ENCODE measurements at places on chromosomes 6 and 20.

DNA sequence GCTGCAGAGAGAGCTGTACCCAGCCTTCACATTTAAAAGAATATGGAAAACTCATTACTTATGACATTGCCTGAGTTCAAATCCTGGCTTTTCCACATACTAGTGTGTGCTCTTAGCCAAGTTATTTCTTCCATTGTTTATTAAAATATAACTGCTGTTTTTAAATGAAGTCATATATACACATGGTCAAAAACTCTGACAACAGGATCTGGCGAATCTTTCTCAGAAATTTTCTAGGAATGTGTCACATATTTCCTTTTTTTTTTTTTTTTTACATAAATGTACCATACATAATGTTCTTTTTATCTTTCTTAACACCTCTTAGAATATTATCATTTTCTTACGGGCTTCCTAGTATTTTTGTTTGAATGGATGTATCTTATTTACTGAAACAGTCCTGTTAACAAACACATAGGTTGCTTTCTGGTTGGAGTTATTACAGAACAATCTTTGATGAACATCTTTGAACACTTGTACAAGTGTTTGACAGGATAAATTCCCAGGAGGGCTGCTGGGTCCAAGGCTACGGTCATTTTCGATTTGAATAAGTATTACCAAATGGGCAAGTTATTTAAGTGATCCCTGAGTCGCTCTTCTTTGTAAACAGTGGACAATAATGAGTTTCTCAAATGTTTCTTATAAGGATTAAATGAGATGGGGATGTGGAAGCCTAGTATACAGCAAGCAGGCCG is 1.6 kb upstream of the SNX9 start:
- no peak for DNase-seq

GRCh38 chr20:24364482-24364881 is 104.9 kb upstream of the SYNDIG1 start:
- DNase-seq = no peak

DNA sequence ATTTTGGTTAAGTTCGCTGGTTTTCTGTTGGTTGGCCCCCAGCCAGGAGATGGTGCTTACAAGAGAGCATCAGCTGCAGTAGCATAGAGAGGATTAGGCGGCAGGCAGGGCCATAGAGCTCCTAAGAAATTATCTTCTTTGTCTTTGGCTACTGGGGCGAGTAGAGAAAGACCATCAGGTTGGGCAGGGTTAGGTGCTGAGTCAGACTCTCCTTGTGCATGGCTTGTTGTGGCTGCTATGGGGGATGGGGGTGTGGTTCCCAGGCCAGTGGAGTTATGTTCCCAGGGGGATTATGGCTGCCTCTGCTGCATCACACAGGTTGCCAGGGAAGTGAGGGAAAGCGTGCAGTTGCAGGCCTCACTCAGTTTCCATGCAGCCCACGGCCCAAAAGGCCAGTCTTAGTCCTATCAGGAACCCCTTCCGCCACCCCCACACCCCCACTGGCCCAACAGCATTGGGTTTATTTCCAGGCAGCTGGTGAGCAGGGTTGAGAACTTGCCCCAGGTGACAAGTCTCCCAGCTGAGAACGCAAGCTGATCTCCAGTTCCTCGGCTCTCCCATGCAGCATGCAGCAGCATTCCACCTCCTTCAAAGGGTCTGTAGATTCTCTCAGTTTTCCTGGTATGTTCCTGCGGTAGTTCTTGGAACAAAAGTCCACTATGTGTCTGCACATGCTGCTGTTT is 243.7 kb downstream of the UTRN start:
- peak; percentile 91 for DNase-seq

- DNase-seq = no peak
These were observed 211.2 kb upstream of the PMEPA1 start for GRCh38 chr20:57920971-57921370.

- peak; percentile 20 for DNase-seq
These were observed 34.9 kb downstream of the RNF24 start for GRCh38 chr20:3980260-3981131.

- no peak for DNase-seq
These were observed 92.5 kb upstream of the E2F3 start for GRCh38 chr6:20309186-20309585.

DNA sequence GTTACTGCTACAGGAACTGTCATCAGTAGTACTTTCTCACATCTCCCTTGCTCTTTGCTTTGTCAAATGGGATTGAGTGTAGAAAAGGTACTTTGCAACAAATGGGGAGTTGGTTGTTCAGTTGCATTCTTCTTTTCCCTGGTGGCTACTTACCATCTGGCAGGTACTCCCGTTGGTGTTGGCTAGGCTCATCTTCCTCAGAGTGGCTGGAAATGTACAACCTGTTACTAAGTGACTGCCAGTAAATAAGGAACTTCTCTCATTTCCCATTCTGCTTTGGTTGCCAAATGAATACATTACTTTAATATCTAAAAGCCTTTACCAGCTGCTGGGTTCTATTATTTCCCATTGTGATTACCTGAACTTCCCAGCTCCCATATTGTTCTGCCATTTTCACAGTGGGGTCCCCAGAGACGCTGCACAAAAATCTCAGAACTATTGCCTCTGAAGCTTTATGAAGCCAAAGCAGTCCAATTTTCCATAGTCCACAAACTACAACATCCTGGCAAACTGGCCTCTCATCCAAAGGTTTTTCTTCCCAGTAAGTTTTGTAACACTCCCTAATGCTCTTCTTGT is 229.7 kb upstream of the HTR1E start:
- no peak for DNase-seq

GRCh38 chr20:51700809-51701285 is 67.3 kb downstream of the ATP9A start:
- DNase-seq = peak; percentile 65

DNA sequence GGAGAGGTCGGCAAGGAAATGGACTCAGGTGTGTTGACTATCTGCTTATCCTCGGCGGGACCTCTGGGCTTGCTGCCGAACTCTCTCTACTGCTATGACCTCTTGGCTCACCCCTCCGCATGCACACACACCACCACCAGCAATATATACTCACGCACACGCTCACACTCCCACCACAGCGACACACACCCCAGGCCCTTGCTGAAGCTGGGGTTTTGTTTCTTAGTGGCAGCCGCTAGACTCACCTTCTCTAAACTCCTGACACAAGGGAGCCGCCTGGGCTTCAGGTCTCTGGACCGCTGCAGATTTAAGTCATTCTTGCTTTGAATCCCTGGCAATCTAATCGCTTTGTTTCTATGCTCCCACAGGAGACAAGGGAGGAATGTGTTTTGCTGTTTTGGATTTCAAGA is 59.4 kb upstream of the BACH2 start:
- peak; percentile 30 for DNase-seq

DNA sequence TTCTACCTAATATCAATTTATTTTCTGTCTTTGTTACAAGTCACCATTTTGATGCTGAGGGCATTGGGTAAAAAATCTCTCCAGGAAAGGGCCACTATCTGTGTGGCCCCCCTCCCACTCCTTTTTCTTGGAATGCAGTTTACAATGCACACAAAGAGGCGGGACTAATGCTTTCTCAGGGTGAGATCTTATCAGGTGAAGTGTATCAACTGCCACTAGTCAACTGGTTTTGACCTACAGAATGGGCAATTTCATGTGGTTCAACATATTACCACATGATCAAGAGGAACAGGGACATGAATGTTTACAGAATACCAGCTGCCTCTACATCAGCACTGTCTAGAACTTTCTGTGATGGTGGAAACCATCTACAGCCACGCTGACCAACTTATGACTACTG is 3.7 kb downstream of the RRBP1 start:
- peak; percentile 38 for DNase-seq

DNA sequence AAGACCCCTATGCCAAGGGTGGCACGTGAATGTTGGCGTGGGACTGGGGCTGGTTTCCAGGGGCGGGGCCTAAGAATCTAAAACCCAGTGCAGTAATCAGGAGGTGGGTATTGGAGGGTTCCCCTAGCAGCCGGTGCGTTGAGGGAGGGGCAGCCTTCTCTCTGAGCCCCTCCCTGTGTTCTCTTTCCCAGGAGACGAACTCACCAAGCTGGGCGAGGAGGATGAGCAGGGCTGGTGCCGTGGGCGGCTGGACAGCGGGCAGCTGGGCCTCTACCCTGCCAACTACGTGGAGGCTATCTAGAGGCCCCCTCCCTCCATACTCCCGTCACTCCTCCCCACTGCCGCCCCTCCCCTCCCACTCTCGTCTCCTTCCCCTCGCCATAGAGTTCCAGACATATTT is 23.9 kb downstream of the SPDEF start:
- DNase-seq = no peak

- no peak for DNase-seq
These were observed 98.5 kb upstream of the TMEM170B start for GRCh38 chr6:11439017-11439420.

GRCh38 chr20:57922083-57922482 is 212.3 kb upstream of the PMEPA1 start:
- no peak for DNase-seq

GRCh38 chr20:31996996-31997395 is 13.2 kb upstream of the CCM2L start:
- no peak for DNase-seq

- DNase-seq = peak; percentile 82
These were observed 675 bp upstream of the TRERF1 start for GRCh38 chr6:42452171-42453030.

DNA sequence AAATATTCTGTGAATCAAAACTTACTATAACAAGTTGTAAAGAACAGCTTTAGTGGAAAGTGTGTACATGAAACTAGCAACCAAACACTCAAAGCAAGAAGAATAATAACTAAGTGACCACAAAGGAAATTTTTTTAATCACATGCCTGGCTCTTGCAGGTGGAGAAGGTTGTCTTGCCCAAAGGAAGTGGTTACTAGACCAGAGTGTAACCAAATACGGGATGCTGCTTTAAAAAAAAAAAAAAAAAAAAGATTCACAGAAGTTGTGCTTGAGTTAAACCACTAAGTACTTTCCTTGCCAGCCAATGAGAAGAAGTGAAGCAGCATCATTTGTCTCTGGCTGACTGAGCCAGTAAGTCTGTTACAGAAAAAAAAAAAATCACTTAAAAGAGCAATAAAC is 19.1 kb upstream of the HLA-DQB1 start:
- DNase-seq = no peak

GRCh38 chr6:106715922-106716321 is 86.5 kb downstream of the QRSL1 start:
- DNase-seq = peak; percentile 24

DNA sequence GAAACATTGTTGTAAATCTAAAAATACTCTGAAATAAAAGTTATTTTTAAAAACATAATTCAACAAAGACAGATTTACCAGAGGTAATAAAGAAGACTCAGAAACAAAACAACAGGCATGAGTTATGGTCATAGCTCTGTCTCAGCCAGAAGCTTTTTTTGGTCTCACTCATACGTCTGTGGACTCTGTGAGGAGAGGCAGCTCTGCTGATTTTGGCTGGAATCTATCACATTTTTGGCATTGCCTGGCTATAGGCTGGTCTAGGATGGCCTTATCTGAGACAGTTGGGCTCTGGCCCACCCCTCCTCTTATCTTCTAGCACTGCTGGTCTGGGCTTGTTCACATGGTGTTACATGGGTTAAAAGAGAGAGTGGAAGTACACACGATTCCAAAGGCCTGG is 514.0 kb upstream of the BTBD3 start:
- DNase-seq = peak; percentile 54

DNA sequence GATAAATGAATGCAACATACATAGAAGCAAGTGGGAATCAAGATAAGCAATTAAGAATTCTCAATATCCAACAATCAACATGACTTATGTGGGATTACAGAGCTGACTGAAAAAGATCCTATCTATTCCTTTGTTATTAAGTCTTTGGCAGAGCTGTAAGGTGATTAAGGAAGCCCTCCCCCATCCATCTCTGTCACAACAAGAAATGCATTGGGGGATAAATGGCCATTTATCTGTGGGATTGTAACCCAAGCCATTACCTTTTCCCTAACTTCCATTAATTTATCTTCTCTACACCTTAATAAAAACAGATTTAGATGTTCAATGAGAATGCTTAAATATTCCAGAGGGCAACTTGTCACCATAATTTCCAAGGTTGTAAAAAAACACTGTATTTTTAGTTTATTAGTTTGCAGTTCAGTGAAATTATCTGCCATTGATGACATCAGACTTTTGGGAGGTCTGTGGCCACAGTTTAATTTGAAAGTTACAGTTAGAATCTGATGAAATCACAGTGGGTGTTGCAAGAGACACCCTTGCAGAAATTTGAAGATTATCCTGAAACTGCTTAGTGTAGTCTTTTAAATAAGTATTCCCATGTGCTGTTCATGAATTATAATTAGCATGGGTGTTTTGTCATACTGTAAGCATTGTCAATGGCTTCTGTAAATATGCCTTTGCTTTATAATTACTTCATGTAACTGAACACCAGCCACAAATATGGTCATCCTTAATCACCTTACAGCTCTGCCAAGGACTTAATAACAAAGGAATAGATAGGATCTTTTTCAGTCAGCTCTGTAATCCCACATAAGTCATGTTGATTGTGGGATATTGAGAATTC is 49.4 kb upstream of the FYN start:
- DNase-seq = no peak

DNA sequence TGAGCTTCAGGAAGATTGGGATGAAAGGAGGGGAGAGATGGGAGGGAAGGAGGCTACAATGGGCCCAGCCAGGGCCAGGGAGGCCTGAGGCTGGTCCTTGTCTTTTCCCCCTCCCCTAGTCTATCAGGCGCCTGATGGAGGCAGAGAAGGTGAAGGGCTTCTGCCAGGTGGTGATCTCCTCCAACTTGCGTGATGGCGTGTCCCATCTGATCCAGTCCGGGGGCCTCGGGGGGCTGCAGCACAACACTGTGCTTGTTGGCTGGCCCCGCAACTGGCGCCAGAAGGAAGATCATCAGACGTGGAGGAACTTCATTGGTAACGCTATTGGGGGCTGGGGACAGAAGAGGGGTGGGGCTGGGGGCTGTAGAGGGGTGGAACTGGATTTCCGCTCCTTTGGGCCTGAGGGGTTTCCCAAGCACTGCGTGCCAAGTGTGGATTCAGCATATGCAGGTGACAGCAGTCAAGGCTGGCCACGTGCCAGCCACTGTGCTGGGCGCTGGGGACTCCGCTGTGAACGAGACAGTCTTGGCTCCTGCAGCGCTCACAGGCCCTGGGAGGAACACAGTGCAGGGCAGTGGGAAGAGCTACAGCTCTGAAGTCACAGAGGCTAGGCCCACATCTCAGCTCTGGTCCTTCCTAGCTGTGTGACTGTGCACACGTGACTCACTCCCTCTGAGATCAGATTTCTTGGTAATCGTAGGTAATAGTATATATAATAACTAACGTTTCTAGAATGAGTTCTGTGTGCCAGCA is 22.7 kb downstream of the SLC12A5 start:
- DNase-seq = no peak

GRCh38 chr6:35583893-35584688 is 71.4 kb upstream of the TULP1 start:
- peak; percentile 64 for DNase-seq

DNA sequence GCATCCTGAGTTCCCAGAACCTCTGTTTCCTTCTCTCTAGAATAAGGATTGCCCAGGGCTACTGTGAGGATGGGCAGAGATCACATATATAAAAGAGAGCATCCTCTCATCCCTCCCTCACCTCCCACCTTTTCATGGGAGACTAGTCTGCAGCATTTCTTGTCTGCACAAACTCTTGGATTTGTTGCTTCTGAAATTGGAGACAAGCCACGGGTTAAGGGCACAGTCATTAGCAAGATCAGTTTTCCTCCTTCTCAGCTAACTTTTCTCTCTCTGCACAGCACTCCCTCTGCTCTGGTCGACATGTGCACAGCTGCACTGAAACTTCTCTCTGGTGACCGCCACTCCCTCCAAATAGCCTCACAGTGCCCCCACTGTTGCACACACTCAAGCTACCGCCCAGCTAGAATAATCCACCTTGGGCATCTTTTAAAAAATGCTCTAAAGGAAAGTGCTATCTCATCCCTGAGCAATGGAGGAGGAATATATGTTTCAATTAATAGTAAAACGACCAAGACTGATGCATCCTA is 50.9 kb upstream of the DUSP22 start:
- DNase-seq = no peak

- peak; percentile 84 for DNase-seq
These were observed 60.8 kb upstream of the MAP3K4 start for GRCh38 chr6:160930547-160931377.
